ENCODE measurements at places on chromosomes 1 and 21.

GRCh38 chr1:173447224-173447623, 29.9 kb upstream of the PRDX6 start:
- no peak for DNase-seq

DNA sequence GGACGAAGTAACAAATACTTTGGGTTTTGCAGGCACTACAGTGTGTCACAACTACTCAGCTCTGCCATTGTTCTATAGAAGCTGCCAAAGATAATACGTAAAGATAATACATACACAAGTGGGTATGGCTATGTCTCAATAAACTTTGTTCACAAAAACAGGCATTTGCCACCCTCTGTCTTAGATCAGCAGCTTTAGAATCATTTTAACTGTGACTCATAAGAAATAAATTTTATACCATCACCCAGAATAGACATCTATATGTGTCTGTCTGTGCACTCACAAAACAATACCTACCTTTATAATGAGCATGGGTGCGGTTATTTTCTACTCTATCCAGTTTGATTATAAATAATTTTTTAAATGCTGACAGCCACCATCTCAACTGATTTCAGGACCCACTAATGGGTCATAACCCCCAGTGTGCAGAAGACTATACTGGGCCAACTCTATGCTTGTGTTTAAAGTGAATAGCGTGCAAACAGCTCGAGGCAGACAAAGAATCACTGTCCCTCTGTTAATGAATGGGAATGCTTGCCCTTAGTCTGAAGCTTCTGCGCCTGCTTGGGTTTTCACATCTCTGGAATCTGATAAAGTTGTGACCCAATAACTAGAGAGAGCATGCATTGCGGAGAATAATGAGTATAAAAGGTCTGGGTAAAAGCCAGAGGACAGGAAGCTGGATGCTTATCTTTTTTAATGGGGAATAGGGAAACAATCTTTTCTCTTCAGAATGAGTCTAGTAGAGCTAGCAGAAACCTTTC, 216.2 kb downstream of the PLPP3 start:
- no peak for DNase-seq

- no peak for DNase-seq
Observed at GRCh38 chr1:69994241-69994640, 211.1 kb downstream of the LRRC40 start.

- no peak for DNase-seq
Observed at GRCh38 chr1:206923009-206923960, 1.5 kb upstream of the FCMR start.

DNA sequence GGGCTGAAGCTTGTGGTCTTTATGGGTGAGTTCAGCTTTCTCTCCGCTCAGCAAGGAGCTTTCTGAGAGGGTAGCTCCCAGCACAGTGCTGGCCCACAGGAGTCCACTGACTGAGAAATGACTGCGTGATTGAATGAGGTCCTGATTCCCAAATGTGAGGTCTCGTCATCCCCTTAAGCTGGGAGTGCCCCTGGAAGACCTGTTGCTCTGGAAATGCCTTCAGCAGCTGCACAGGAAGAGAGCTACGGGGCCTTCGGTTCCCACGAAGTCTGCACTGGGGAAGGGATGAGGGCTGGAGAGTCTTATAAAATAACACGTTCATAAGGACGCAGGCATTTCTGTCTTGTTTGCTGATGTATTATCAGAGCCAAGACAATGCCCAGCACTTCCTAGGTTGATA, 14.0 kb downstream of the TNNT2 start:
- DNase-seq = no peak

DNA sequence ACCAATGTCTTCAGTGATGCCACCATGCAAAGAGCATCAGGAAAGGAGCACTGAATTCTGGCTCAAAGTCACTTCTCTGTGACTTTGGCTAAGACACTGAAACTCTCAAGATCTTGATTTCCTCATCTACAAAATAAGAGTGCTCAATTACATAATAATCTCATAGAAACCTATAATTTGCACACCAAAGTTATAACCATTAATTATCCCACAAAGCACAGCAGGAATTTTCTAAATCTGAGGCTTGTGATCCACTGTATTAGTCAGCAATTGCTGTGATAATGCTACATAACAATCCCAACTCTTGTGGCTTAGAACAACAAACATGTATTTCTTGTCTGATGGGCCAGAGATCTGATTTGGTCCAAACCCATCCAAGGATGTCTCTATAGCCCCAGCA, 108.7 kb downstream of the PSMG1 start:
- DNase-seq = no peak

All from keratinocyte (primary cell).